ENCODE measurements at places on chromosomes 1 and 21.
A peak's percentile ranks its signal among the peaks of the same experiment; 100 is the strongest.

DNA sequence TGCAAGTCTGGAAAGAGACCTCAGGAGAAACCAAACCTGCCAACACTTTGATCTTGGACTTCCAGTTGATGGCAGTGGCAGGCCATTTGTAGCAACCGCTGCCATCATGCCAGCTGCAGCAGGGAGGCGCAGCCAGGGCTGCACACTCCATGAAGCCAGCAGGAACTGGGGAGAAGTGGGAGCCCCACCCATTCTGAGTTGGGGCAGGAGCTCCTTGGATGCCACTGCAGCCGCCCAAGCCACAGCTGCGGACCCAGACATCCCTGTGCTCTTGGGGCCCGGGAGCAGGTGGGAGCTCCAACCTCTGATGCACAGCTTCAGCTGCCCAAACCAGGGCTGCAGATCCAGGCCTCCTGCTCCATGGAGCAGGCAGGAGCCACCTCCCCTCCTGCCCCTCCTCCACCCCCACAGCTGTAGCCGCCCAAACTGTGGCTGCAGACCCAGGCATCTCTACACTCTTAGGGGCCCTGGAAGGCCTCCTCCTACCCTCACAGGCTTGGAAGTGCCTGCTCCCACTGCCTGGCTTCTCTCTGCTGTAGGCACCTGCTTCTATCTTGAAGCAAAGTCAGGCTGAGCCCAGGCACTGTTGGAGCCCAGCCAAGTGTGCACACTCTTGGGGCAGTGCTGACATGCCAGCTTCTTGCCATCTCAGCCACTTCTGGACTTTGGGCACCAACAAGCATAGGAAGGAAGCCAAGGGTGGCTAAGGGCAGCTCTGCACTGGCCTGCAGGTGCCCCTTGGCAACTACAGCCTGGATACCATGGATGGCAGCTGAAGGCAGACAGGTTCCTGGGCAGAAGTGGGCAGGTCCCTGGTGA, 20.0 kb upstream of the DISP1 start:
- no peak for DNase-seq

- DNase-seq, result no peak
These were observed 8.9 kb upstream of the LSS start for GRCh38 chr21:46237474-46237873.

DNA sequence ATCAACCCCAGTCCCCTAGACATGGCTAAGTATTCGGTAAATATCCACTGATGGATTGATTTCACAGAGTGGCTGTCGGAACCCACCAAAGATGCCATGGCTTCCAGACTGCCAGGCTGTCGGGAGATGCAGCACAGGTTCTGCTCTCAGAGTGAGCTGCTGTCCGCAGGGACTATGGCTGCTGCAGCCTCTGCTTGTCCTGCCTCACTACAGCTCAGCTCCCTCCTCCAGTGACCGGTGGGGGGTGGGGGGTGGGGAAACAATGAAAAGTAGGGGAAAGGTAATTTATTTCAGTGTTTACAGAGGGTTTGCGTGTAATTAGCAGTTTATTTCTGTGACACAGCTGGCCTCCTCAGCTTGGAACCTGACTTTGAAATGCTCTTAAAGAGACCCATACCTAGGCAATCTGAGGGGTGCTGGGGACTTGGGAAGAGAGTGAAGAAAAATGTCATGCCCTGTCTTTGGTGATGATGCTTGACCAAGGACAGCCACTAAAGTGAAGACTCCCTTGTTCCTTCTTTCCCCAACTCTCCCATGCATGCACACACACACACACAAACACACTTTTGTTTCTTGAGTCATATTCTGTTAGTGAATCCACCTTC, 109.0 kb downstream of the CACNA1E start:
- peak; percentile 4 for DNase-seq

DNA sequence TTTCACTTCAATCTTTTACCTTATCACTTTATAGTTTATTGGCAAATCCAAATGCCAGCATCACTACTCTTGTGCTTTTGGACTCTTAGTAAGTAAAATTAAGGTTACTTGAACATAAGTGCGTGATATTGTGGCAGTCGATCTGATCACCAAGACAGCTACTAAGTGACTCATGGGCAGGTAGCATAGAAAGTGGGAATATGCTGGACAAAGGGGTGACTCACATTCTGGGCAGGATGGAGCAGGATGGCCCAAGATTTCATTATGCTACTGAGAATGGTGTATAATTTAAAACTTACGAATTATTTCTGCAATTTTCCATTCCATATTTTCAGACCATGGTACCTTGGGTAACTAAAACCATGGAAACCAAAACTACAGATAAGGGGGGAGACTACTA, 120.2 kb downstream of the ROR1 start:
- no peak for DNase-seq

DNA sequence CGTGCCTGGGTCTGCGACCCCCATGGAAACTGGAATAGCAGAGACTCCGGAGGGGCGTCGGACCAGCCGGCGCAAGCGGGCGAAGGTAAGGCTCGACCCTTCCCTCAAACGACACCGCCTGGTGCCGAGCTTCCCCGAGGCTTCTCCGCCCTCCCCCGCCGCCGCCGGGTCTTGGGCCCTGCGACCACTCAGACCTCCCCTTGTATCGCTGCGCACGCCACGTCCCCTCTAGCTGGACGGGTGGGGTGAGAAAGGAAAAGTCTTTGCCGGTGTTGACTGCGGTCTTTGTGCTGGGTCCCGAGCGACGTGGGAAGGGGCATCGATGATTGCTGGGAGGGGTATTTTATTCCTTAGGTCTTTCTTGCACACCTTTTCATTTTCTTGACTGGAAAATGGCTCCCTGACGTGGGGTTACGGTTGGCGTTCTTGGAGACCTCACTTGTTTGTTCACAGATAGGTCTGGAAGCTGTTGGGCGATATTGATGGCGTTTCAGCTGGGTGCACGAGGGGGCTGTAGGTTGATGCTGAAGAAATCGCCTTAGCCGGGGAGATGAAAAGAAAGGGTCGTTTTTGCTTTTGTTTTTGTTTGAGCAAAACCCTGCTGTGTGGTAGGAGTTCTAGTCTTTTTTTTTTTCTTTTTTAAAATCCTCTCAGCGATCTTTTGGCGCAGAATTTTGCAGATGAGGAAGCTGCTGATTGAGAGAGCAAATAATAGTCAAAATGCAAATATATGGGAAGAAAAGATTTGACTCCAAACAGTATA, 776 bp downstream of the KDM1A start:
- DNase-seq, result peak; percentile 89

GRCh38 chr1:90083995-90084394, 89.1 kb downstream of the ZNF326 start:
- DNase-seq, result no peak

DNA sequence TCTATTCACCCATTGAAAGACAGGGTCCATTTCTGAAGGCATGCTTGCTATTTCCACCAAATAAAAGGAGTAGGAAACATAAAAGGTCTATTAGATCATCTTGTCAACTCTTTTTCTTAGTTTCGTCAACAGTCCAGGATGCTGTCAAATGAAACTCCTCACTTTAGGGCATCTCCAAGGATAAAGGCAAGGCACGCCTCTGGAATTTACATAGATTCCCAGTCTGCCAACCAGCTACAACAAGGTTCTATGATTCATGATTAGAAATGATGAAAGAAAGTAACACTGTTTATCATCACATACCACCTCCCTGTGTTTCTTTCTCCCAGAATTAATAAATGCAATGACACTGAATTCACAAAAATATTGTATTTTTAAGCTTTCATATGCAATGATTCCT, 636.3 kb downstream of the LTN1 start:
- DNase-seq, result no peak

- DNase-seq, result no peak
These were observed 46.1 kb downstream of the ITSN1 start for GRCh38 chr21:33688353-33688752.

GRCh38 chr1:50423670-50424000, 392 bp upstream of the DMRTA2 start:
- DNase-seq, result no peak

DNA sequence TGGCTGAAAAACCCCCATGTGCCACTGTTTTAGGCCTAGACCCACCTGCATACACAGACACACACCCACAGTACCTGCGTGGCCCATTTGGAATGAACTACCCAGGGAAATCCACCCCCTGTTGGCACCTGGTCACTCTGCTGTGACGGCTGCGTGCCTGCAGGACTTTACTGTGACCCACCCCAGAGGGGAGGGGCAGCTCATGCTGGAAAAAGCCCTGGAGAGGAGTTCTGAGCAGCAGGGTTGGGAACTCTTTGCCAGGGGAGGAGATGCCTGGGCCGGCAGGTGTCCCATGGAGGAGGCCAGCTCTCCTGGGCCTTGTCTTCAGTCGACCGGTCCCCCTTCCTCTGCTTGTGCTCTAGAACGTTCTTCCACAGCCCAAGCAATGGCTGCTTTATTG, 87.3 kb upstream of the CSF3R start:
- DNase-seq, result no peak

DNA sequence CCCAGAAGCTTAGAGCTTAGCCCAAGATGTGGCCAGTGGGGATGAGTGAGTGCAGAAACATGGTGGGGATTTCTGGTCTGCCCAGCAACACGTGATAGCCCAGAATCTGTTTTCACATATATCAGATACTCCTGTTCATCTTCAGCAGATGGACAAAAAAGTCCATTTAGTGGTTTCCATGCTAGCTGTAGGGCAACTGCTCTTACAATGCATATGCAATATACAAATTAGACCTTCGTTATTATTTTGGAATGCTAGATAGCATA, 96.9 kb upstream of the SGIP1 start:
- no peak for DNase-seq

- no peak for DNase-seq
These were observed 200.3 kb downstream of the HHIPL2 start for GRCh38 chr1:222347627-222348026.

GRCh38 chr1:97797403-97798183, 123.2 kb downstream of the DPYD start:
- DNase-seq, result no peak

DNA sequence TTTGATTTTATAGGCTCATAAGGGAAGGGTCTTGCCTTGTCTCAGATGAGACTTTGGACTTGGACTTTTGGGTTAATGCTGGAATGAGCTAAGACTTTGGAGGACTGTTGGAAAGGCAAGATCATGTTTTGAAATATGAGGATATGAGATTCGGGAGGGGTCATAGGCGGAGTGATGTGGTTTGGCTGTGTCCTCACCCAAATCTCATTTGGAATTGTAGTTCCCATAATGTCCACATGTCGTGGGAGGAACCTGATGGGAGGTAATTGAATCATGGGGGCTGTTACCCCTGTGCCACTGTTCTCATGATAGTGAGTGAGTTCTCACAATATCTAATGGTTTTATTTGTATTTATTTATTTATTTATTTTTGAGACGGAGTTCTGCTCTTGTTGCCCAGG, 6.9 kb upstream of the CSDE1 start:
- DNase-seq, result no peak

GRCh38 chr1:106224426-106224825, 832.0 kb upstream of the PRMT6 start:
- no peak for DNase-seq
